ENCODE measurements at places on chromosomes 13 and 19.
A peak's percentile ranks its signal among the peaks of the same experiment; 100 is the strongest.

GRCh38 chr13:110158226-110158625, 148.7 kb downstream of the COL4A1 start:
- no peak for DNase-seq

- no peak for DNase-seq
Observed at GRCh38 chr13:80251403-80251802, 89.5 kb downstream of the SPRY2 start.

DNA sequence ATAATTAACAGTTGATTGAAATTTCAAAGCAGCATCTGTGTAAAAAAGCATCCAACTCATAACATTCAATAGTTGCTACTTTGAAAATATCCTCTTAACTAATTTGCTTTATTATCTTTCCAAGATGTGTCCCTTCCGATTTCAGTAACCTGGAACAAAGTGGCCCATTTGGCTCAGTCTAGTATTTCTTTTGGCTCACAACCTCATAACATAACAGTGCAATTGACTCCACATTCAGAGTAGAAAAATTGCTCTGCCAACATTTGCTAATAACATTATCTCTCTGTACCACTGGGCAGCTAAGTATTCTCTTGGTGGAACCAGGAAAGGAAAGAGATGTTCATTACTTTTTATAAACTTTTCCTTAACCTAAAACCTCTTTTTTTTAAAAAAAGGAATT, 571.1 kb upstream of the ARGLU1 start:
- no peak for DNase-seq

GRCh38 chr19:39471756-39472536, 8.7 kb upstream of the TIMM50 start:
- no peak for DNase-seq

DNA sequence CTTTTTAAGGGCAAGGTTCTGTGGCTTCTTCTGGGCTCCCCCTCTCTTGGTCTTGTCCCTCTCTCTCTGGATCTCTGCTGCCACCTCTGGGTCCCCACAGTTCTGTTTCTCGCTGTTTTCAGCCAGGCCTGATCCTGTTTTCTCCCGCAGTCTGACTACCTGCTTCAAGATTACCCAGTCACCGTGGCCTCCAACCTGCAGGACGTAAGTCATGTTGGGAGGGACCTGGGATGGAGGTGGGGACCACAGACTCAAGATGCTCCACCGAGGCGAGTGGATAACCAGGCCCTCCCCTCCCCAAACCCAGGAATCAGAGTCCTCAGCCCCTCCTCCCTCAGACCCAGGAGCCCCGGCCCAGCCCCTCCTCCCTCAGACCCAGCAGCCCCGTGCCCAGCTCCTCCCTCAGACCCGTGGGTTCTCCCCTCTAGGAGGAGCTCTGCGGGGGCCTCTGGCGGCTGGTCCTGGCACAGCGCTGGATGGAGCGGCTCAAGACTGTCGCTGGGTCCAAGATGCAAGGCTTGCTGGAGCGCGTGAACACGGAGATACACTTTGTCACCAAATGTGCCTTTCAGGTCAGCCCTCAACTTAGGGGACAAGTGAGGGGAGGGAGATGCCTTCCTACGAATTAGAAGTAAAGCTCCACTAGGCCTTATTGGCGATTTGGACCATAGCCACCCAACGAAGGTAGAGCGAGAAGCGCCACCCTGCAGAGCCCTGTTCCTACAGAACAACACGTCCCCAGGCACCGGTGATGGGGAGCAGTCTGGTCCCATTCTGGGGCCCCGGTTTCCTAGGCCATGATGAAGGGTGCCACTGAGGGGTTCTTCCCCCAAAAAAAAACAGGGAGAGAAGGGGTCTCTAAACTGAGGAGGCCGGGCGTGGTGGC, 2.2 kb downstream of the FLT3LG start:
- DNase-seq, result no peak

DNA sequence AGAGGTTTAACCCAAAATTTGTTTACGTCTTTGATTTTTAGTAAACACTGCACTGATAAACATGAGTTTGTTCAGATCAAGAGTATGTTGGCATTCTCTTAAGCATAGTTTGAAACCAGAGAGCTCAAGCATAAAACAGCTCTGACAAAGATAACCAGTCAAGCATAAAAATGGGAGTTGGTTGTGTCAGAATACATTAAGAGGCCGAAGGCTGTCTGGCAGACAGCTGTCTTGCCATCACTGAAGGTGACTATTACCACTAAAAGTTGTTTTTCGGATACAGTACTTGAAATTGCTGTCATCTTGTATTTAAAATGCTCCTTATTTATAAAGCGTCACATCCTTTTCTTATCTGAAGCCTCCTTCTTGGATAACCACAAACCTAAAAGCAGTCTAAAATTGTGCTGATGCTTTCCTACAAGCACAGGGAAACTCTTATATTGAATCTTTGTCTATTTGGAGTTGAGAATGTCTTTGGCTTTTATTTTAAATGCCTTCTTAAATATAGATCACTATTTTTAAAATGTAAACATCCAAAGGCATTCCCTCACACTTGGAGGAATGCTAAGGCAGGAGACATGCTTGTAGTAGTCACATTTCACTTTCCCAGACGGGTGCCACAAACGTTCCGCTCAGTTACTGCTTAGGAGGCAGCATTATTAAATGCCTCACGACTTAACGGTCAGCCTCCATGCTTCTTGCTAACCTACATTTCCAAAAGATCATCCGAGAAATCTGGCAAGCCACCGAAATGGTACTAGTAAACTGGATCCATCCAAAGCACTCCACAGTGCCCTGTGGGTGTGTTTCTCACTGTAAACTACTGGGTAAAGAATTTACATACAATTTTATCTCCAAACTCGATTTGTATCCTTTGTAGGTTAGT, 1.5 kb downstream of the SMAD9 start:
- peak; percentile 7 for DNase-seq

- no peak for DNase-seq
Observed at GRCh38 chr19:16955161-16955560, 66.4 kb downstream of the F2RL3 start.

GRCh38 chr19:10006335-10006708, 4.0 kb downstream of the COL5A3 start:
- no peak for DNase-seq

GRCh38 chr13:64723724-64724123, 2506.4 kb downstream of the PCDH9 start:
- no peak for DNase-seq

GRCh38 chr19:44752816-44753625, 4.5 kb downstream of the BCL3 start:
- DNase-seq, result peak; percentile 48

DNA sequence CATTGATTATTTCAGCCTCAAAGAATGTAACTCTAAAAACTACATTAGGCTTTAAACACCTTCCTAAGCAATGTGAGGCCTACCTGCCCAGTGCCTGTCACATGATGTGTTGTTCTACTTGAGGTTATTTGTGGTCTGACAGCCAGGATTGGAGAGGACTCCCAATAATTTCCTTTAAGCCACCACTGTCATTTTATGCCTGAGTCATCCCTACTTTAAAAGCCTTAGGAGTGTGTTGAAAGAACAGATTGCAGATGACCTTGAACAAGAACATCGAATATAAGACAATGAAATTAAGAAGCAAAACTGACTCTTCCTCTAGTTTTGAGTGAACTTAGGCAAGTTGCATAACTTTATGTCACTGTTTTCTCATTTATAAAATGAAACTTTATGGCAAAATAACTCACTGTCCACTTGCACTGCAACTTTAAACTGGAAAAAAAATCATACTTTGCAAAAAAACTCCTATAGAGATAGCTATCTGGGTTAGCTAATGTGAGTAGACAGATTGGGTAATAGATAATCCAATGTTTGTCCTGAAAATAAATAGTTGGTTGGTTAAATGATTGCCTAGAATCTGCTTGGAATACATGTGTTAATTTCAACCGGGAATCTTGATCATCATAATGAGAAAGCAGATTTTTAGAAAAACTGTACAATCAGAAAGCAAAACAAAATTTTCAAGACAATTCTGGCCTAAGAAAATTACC, 361.2 kb downstream of the SUCLA2 start:
- DNase-seq, result no peak

DNA sequence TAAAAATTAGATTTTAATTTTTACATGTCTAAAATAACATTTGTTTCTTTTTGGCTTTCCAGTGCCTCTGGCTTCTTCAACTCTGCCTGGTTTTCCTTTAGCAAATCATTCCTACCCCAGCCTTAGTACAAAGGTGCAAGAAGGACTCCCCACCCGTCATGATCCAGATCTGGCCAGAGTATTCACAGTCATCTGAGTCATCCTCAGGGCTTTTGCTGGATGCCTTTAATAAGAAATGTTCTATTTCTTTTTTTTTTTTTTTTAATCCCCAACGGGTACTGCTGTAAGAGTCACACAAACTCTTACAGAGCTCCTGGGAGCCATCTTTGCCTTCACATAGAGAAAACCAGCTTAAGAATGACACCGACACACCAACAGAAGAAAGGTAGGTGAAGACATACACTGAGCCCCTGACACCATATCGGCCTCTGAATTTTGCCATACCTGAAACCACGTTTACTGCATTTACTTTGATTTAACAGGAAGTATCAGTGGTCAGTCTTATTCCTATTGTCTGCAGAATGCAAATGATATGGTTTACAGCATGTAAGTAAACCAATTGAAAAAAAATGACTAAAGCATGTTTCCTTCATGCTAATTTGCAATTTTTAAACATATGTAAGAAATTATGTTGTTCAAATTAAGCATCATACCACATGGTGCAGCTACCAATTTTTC, 184.4 kb downstream of the NALCN start:
- DNase-seq, result no peak

DNA sequence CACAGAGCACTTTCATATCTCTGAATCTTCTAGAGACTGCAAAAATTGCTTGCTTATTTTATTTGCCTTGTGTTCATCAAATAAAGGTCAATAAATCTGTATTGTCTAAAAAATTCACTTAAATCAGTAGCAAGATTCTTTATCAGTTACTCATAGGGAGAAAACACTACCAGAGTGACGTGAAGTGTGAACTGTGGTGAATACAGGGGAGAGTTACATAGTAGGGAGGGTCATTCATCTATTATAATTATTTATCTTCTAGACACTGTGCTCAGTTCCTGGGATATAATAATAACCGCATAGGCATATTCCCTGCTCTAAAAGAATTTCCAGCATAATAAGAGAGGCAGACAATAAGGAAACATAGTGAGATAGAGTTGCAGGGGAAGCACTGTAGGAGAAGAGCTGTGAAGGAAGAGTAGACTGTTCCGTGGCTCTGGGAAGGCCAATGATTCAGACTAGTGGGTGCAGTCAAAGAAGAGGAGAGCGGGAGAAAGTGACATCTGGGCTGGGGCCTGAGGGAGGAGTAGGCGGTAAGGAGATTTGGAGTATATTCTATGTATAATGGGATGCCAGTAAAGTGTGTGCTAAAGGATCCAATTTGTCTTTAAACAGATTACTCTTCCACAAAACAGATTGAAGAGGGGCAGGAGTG, 84.0 kb upstream of the TDRD3 start:
- no peak for DNase-seq

GRCh38 chr19:39304185-39304513, 7.9 kb downstream of the IFNL1 start:
- no peak for DNase-seq

GRCh38 chr19:48817585-48818124, 6.8 kb upstream of the BCAT2 start:
- no peak for DNase-seq

GRCh38 chr13:30791354-30792001, 56.1 kb downstream of the ALOX5AP start:
- no peak for DNase-seq

DNA sequence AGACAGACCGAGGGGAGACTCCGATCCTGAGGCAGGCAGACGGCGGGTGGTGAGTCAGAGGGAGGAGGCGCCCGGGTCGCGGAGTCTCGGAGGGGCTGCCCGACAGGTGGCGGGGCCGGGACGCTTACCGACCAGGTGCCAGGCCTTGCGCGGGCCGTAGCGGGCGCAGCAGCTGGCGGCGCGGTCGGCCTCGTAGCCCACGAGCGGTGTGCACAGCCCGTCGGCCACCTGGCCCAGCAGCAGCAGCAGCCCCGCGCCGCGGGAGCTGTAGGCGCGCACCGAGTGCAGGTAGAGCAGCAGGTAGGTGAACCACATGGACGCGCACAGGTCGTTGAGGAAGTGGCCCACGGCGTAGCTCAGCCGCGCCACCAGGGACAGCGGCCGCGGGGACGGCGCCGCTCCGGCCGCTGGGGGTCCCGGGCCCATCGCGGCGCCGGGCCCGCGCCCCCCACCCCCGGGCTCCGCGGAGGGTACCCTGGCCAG, 367 bp downstream of the MFSD12 start:
- no peak for DNase-seq

DNA sequence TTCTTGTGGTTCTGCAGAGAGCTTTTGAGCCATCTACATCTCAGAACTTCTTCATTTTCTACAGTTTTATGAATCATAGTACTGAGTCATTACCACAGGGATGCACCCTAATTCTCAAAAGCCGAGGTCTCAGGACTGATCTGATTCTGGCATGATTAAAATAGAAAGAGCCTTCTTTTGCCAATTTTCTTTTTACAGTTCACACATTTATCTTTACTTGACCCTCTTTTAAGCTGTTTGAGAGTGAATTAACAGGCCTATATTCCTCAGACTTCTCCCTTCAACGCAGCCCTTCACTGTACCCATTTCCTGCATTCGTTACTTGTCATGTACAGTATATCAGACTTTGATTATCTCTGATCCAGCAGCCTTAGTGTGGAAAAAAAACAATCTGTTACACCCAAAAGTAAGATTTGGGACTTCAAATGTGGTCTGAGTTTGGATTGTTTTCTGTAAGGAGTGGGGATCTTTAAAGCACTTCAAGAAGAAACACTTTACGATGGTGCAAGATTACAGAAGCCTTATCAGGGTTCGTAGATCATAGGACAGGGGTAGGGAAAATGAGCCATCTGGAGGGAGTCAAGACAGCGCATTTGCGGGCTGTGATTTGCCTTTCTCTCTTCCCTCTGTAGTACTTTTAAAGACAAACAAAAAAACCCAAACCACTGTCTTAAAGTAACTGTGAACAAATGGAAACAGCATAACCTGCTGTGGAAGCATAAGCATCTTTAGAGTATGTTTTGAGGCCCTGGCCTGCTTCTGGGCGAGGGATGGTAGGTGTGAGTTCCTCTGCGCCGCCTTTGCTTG, 15.3 kb upstream of the GPR183 start:
- no peak for DNase-seq

- no peak for DNase-seq
Observed at GRCh38 chr19:52724701-52725514, 9.9 kb downstream of the ZNF611 start.

GRCh38 chr13:43648733-43649132, 138.0 kb downstream of the ENOX1 start:
- no peak for DNase-seq

DNA sequence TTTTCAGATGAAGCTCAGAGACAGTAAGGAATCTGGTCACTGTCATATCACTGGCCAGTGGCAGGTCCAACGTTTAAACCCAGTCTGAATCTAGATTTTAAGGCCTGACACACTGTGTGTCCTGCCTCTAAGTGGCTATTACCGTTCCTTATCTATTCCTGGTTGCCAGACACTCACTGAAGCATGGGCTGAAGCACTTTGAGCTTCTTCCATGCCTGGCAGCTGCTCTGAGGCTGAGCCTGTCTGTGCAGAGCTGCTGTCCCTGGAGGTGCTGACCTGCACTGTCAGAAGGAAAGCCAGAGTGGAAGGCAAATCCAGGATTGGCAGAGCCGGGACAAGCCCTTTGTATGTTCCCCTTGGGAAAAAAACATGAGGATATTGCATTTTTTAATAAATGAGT, 109.2 kb upstream of the SLC7A1 start:
- no peak for DNase-seq

Measured in NCI-H2107 (cell line).